Stimulated activated CD4-positive, alpha-beta T cell treated with anti-CD3 and anti-CD28 coated beads, Interleukin-1b, Interleukin-23, amount 100 ng/mL, for 4 hours (primary cell): ENCODE measurements at places on chromosomes 3 and 15.

GRCh38 chr3:32556332-32556731, 14.3 kb downstream of the DYNC1LI1 start:
- no peak for DNase-seq

DNA sequence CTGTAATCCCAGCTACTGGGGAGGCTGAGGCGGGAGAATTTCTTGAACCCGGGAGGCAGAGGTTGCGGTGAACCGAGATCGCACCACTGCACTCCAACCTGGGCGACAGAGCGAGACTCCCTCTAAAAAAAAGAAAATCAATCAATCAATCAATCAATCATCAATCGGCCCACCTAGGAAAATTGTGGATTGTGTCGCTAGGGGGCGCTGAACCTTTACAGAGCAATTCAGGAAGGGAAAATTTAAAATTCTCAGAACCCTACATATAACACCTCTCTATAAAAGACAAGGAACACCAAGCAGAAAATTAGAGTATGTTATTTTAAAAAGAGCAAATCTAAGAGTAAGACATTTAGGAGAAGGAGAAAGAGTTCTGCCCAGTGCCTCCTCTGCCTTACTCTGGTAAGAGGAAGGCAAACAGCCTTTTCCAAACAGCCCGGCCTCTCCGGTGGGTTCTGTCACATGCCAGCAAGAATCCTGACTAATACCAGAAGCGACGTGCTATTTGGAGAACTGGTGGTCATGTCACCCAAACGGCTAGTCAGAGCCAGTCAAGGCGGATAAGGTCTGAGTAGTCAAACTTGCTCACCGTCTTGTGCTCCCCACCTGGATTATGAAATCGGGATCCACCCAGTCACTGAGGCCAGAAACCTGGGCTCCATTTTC, 22.3 kb upstream of the SMCO1 start:
- DNase-seq, result peak; percentile 69

DNA sequence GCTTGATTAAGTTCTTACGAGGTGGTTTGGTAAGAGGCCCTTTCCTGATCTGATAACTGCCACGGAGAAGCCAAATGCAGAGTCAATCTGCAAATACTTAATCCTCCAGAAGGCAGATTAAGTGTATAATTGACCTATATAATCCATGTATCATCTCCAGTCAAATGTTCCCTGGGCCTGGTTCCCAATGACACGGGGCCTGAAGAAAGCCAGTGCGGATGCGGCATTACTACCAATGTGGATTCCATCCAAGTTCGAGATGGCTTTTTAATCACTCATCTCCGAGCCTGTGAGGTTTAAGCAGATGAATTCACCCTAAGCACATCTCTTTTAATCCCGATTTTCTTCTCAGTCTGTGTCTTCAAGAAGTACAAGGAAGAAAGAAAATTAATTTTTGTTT, 60.0 kb upstream of the FEZF2 start:
- DNase-seq, result no peak

- no peak for DNase-seq
These were observed 51.3 kb upstream of the FBN1 start for GRCh38 chr15:48696627-48697312.
